ENCODE measurements at places on chromosomes 5 and 9. TPM values are rescaled to one million over a fixed set of nuclear protein-coding genes. Genes with fewer than 3 reads are reported as not detected.

The NTNG2 gene
- 1.3 TPM for total RNA-seq

The OCLN gene
- total RNA-seq: 0.12 TPM

The COL5A1 gene
- total RNA-seq: 1,154 TPM

The POMT1 gene
- 35.2 TPM for total RNA-seq

The YIPF5 gene
- total RNA-seq: 68.5 TPM

The LRRTM2 gene
- total RNA-seq: not detected

The ARSI gene
- total RNA-seq: 7.2 TPM

The CYFIP2 gene
- total RNA-seq: 0.94 TPM

The PCDH1 gene
- total RNA-seq: 7.5 TPM

The GLRA1 gene
- not detected for total RNA-seq

The FOXD4L4 gene
- total RNA-seq: not detected

The ADAMTSL1 gene
- total RNA-seq: 37.4 TPM

The NRG2 gene
- total RNA-seq: 0.12 TPM

The C9 gene
- total RNA-seq: not detected

The PCDHGA4 gene
- 3.9 TPM for total RNA-seq

Measured in pericardium fibroblast (primary cell).